ENCODE measurements at places on chromosomes 1 and 21.

DNA sequence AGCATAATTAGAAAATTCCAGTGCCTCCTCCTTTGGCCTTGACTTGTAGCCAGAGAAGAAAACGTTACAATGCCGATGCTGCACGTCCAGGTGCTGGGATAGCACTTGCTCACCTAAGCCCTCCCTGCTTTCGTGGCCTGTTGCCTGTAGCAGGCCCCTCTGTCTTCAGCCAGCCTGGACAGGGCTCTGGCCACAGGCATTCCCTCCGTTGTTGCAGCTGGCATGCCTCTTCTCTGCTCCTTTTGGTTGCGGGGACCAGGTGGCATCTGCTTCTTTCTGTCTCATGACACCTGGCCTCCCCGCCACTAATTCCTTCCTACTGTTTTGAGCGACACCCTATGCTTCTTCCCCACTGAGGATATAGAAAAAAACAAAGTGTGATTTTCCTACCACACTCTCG lies 54.6 kb upstream of the MORC3 start:
- DNase-seq = no peak

GRCh38 chr1:35173909-35174540 lies 18.9 kb downstream of the SFPQ start:
- no peak for DNase-seq

DNA sequence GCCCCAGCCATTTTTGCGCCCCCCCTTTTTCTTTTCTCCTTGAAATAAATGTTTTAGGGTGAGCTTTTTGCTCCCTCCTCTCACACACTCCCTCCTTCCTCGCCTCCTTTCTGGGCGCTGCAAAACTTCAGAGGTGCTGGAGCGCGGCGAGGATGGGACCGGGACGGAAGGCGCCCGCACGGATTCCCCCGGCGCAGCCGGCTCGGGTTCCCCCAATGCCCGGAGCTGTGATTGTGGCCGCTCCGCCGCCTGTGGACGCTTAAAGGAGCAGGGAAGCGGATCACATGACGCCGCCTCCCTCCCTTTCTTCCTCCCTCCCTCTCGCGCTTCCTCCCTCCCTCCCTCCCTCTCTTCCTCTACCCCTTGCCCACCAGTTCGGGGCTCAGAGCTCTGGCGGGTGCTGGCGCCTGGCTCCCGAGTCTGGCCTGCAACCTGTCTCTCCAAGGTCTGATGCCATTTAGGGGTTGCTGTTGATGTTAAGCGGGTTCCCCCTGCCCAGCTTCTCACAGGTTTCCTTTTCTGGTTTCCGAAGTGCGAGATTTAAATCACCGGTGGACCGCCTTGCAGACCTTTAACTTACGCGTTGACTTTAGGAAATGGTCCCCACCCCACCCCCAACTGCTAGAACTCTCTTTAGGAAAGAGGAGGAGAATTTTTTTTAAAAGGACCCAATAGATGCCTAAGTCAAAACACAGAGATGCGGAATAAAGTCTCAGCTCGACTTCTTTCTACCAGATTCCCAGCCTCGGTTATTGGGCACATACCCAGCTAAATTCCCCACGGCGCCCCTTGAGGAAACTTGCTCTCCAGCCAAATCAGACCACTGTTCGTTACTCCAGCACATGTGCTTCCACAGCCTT lies at the start of gene WLS:
Gene WLS (minus strand): TSS at position 235 of the 860 bp plus-strand sequence. CDS start 224 bp downstream, at position 11.
- DNase-seq = no peak

DNA sequence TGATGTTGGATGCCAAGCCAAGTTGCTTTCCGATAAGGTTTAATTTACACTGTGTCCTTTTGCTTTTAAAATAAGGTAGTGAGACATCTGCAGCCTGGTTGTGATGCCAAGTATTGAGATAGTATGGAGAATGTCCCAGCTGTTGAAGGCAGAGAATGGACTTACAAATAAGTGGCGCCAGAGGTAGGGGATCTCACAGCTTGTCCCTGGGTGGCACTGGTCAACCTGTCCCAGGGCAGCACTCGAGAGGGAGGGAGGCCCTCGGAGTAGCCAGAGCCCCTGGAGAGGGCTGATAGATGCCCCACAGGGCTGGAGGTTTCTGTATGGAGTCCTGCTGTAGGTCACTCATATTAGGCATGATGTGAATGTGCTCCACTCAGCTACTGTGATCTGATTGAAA lies 98.5 kb downstream of the GALNT2 start:
- no peak for DNase-seq

DNA sequence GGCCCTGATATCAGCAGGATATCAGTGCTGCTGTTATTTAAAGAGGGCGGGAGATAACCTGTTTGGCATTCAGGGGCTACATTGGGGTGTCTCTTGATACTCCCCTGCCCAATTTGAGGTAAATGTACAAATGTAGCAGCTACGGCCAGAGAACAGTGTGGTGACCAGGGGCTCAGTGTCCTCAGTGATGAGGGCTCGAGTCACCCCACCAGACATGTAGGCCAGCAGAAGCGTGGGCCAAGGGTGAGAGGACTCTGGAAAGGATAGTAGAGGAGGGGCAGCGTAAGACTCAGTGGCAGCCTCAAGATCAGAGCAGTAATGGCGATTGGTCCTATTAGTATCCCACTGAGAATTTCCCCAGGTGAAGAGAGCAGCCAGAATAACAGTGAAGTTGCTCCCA lies 108.4 kb downstream of the XCL2 start:
- no peak for DNase-seq

DNA sequence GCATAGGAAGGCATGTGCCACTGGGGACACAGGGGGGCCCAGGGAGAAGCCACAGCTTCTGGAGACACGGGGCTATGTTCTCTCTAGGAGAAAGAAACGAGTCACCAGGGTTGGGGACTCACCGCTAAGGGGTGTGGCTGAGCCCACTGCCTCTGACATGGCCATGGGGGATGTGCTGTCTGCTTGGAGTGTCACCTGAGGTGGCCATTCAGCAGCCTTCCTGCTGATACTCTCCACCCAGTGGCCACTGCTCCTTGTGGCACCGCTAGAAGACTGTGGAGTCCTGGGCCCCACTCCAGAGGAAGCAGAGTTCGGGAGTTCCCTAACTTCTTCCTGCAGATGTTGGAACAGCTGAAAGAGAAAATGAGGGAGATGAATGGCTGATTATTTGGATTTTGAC lies 91.2 kb upstream of the SLC45A1 start:
- DNase-seq = no peak

DNA sequence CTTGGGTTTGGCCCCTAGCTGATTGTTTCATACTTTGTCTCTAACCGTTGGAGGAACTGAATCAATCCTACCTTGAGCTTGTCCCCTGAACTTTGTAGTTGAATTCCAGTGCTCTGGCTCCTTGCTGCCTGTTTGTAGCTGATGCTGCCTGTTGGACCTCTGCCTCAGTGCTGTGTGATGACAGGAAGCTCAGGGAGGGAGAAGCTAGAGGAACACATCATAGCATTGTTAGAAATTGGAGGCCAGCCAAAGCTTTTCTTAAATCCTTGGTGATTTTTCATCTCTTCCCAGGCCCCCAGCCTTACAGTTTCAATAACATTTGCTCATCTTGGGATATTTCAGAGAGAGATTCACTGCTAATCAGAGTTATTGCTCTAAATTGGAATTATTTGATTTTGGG lies 34.0 kb downstream of the MACF1 start:
- no peak for DNase-seq
